Esophagus squamous epithelium (tissue), 5 donors: ENCODE measurements at places on chromosomes 1 and 21.
A peak's percentile ranks its signal among the peaks of the same experiment; 100 is the strongest.

- DNase-seq: no peak
Observed at GRCh38 chr1:242401937-242402336, 122.6 kb downstream of the PLD5 start.

- DNase-seq: no peak
Observed at GRCh38 chr21:18801468-18801867, 397.9 kb upstream of the TMPRSS15 start.

GRCh38 chr1:167003711-167004110, 14.6 kb downstream of the MAEL start:
- DNase-seq: no peak

DNA sequence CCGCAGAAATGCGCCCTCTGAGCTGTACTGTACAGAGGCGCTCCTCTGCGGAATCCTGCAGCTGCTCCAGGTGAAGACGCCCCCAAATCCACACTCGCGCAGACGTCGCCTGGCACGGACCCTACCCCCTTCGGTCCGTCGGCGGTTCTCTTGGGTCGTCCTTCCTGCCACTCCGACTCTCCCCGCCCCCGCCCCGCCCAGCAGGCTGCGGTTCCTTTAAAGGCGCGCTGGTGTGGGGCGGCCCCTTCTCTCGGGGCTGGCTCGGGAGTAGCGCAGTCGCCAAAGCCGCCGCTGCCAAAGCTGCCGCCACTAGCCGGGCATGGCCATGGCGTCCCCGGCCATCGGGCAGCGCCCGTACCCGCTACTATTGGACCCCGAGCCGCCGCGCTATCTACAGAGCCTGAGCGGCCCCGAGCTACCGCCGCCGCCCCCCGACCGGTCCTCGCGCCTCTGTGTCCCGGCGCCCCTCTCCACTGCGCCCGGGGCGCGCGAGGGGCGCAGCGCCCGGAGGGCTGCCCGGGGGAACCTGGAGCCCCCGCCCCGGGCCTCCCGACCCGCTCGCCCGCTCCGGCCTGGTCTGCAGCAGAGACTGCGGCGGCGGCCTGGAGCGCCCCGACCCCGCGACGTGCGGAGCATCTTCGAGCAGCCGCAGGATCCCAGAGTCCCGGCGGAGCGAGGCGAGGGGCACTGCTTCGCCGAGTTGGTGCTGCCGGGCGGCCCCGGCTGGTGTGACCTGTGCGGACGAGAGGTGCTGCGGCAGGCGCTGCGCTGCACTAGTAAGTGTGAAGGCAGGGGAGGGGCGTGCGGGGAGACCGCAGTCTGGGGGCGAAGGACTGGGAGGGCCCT, at the start of gene RASSF5:
Gene RASSF5, plus strand, starts transcription at position 248 of the 846 bp plus-strand sequence. Its CDS starts 72 bp downstream, at position 320.
- peak; percentile 35 for DNase-seq

DNA sequence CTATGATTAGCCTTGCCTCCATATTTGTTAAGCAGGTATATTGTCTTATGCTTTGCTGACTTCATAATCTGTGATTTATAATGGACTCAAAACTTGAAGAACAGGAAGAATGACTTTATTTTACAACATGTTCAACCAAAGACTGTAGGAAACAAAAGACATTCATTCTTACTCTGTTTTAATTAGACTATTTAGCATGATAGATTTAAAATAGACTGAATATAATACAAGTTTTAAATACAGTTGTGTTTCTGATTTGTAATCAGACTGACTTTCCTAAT, 63.1 kb downstream of the CDC14A start:
- no peak for DNase-seq

GRCh38 chr1:207020065-207020708, 12.4 kb downstream of the C1orf116 start:
- no peak for DNase-seq

- no peak for DNase-seq
Observed at GRCh38 chr21:34154878-34155277, 81.5 kb downstream of the MRPS6 start.

DNA sequence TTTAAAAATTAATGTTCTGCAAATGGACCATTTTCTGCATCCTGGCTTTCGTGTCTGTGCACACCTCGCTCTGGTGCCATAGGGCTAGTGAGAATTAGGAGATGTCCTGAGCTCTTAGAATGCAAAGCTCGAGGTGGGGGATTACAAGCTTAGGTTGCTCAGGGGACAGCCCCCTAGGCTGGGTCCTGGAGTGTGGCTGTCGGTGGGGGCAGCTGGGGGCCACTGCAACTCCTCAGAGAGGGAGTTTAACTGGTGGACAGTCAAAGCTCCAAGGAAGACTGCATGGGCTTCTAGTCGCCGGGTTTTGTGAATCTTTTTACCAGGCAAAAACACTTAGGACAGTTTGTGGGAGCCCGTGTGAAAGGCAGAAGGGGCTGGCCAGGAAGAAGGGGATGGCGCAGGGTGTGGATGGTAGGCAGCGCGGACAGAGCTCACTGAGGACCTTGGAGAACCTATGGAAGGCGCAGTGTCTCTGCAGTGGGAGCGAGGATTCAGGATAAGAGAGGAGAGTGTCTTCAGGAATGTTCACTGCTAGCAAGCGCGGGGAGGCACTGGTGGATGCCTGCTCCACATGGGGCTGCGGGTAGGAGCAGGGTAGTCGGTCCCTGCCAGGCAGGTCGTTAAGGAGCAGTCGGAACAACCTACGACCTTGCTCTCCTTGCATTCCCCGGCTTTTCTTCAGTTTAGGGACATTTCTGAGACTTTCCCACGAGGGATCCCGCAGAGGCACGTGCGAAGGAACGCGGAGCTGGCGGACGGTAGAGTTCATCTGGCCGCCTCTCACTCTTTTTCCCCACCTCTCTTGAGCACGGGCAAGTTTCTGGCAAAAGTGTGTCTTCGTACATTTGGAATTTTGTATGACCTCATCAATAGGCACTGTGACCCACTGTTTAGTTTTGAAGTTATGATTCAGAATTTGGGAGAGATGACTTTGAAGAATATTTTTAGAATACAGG, 12.9 kb upstream of the KCNE1 start:
- no peak for DNase-seq

- no peak for DNase-seq
Observed at GRCh38 chr1:91819038-91819788, 66.7 kb downstream of the TGFBR3 start.

GRCh38 chr1:14120895-14121294, 420.9 kb downstream of the PRDM2 start:
- DNase-seq: no peak

DNA sequence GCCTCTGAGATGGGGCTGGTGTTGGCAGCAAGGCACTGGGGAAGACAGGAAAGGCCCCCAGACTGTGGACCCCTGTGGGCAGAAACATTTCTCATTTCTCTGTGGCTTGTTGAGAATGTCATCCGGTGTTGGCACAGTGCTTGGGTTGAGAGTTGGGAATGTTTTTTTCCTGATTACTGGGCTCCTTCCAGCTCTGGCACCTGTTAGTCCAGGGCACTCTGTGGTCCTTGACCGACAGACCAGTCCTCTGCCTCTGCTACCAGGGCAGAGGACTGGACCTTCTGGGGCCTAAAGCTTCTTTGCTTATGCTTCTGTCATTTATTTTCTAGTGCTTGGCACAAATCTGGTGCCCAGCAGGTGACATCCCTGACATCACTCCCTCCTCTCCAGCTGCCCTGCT, 4.8 kb upstream of the SPRR5 start:
- DNase-seq: no peak

- DNase-seq: no peak
Observed at GRCh38 chr1:19079541-19080472, 123.3 kb upstream of the IFFO2 start.

GRCh38 chr21:30014886-30015285, 75.1 kb upstream of the GRIK1 start:
- no peak for DNase-seq

- DNase-seq: no peak
Observed at GRCh38 chr21:46078978-46079351, 18.9 kb upstream of the COL6A2 start.

GRCh38 chr1:241311056-241311746, 45.8 kb downstream of the RGS7 start:
- no peak for DNase-seq

GRCh38 chr1:209768354-209768774, 12.5 kb downstream of the TRAF3IP3 start:
- no peak for DNase-seq

DNA sequence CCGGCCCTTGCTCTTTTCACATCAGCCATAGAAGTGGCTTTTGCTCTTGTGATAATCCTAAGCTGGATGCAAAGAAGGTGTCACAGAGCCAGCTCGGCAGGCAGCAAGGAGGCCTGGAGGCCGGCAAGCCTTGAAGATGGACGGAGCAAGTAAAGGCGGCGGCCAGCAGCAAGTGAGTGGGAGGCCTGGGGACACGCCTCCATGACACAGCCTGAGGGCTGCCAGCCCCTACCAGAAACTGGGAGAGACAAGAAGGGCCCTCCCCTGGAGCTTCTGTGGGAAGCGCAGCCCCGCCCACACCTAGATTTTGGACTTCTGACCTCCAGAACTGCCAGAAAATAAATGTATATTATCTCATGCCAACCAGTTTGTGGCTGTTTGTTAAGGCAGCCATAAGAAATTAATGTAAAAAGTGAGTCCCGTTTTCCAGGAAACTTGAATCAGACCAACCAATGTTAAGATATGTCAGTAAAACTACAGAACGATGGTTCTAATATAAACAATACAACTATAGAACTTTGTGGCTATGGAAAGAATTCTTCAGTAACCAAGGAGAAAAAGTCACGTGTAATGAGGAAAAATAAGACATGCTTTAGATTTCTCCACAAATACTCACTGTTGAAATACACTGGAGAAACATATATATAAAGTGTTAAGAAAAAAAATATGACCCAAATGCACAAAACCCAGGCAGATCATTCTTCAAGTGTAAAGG, 49.9 kb downstream of the BACE2 start:
- no peak for DNase-seq

GRCh38 chr1:115158181-115158580, 68.9 kb upstream of the TSPAN2 start:
- no peak for DNase-seq

- DNase-seq: no peak
Observed at GRCh38 chr1:33649759-33650158, 177.3 kb downstream of the ZSCAN20 start.

DNA sequence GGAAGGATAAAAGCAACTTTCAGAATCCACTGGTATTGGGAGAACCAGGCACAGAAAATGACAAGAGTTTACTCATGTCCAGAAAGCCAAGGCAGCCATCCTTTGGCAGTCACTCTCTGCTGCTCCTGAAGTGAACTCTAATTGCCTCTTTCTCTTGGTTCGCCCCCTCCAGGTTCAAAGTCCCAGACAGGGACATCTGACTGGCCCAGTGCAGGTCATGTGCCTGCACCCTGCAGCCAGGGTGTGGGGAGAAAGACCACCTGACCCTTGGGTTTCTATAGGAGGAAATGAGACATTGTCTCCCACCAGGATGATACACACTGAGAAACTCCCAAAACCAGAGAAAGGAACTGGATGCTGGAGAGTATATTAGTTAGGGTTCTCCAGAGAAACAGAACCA, 103.9 kb upstream of the SYT6 start:
- no peak for DNase-seq

GRCh38 chr1:65572701-65573421, 152.4 kb downstream of the LEPR start:
- DNase-seq: no peak

GRCh38 chr1:205668951-205669340, 11.4 kb downstream of the SLC45A3 start:
- no peak for DNase-seq

GRCh38 chr1:42767510-42768000, 506 bp downstream of the C1orf50 start:
- DNase-seq: no peak

DNA sequence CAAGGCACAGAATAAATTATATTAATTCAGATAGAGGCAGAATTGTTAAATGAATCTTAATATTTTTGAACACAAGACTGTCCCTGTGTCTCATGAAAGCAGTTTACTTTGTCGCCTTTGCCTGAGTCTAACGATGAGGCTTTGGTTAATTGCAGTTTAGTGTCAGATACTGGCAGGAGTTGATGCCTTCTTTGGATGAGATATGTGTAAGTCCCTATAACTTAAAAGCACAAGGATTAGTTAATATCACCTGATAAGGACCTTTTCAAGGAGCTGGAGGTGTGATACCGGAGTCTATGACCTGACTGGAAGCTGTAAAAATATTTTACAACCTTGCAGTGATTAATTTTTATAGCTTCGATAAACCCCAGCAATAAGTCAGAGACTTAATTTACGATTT, 2.0 kb upstream of the SIKE1 start:
- DNase-seq: no peak

DNA sequence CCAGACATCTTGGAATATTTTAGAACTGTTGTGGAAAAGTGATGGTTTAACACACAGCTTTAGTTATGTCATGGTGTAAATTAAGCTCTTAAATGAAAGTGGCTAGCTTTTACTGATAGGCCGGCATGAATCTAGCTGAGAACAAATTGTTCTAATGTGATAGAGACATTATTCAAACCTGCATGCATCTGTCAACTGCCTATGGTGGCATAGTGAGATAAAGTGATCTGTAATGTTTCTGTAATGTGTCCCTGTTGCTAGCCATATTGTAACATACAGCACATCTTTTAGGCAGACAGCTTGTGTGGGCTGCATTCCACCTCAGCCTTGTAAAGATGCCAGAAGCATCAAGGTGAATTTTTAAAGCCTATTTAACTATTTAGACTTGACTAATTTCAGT, 16.0 kb downstream of the LRIG2 start:
- DNase-seq: no peak

DNA sequence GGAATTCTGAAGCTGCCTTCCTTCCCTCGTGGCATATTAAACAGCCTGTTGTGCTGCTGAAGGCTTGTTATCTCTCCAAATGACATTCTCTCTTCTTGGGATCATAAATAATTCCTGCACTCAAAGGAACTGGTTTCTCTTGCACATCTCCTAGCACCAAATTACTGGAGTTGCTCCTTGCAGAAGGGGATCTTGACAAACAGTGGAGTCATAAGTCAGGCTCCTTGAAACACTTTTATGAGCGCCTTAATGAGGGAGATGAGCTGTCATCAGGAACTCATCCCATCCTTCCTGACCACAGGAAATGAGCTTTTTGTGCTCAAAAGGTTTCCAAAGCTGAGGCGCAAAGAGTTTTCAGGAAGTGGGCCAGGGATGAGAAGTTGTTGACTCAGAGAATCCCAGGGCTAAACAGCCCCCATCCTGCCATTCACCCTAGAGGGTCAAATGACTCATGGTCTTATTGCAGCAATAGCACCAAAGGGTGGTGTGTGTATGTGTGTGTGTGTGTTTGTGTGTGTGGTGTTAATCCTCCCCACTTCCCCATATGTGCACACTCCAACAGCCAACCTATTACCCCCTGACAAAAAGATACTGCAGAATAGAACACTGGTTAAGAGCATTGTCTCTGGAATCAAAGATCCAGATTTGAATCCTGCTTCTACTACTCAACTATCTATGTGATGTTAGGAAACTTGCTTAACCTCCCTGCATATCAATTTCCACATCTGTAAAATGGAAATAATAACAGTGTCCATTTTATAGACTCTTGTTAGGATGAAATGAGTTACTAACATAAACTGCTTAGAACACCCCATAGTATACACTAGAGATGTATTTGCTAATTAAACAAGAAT, 2.8 kb upstream of the PHC2 start:
- DNase-seq: no peak

- DNase-seq: no peak
Observed at GRCh38 chr1:68585351-68585750, 88.5 kb upstream of the DEPDC1 start.

GRCh38 chr1:1165900-1166421, 7.7 kb upstream of the TTLL10 start:
- DNase-seq: no peak

GRCh38 chr1:92298213-92298572, 594 bp downstream of the GLMN start:
- DNase-seq: no peak
